SW 1271 (cell line): ENCODE measurements at places on chromosomes 6 and 20.

GRCh38 chr20:16052456-16052855 lies 520.8 kb downstream of the KIF16B start:
- DNase-seq: no peak

GRCh38 chr6:105994591-105995390 lies 91.3 kb upstream of the PRDM1 start:
- DNase-seq: no peak

DNA sequence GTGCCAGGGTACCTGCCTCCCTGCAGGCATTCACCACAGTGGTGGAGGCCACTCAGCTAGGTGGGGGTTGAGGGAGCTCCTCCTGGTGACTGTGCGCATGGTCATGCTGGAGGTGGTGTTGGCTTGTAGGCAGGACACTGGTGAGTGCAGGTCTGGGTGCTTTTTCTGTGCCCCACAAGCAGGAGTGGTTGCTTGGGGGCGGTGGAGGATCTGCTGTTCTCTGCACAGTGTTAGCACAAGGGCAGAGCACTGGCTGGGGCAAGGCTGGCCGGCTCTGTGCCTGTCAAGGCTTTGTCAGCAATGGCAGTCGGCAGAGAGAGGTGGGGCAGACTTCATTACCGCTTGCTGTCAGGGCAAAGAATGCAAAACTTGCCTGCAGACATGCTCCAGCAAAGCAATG lies 632.1 kb upstream of the ID4 start:
- DNase-seq: no peak

- no peak for DNase-seq
Observed at GRCh38 chr6:149174962-149175361, 142.6 kb upstream of the TAB2 start.

DNA sequence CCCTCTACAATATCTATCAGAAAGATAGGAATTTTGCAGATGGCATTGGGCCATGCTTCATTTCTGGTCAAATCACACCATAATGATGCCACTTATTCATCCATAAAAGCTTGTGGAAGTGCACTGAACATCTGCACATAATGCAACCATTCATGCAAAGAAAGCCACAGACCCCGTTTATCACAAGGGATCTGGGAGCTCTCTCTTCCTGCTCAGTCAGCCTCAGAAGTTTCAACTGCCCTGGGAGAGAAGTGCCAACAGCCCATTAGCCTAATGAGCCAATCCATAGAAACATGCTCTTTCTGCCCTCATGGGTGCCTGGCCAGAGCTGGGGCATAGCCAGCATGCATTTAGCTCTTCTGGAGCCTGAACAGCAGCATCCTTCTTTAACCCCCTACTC lies 85.8 kb downstream of the SLC35F1 start:
- DNase-seq: no peak

GRCh38 chr6:156778454-156779205 lies 1.5 kb downstream of the ARID1B start:
- no peak for DNase-seq
